ENCODE measurements at places on chromosomes 6 and 20.

DNA sequence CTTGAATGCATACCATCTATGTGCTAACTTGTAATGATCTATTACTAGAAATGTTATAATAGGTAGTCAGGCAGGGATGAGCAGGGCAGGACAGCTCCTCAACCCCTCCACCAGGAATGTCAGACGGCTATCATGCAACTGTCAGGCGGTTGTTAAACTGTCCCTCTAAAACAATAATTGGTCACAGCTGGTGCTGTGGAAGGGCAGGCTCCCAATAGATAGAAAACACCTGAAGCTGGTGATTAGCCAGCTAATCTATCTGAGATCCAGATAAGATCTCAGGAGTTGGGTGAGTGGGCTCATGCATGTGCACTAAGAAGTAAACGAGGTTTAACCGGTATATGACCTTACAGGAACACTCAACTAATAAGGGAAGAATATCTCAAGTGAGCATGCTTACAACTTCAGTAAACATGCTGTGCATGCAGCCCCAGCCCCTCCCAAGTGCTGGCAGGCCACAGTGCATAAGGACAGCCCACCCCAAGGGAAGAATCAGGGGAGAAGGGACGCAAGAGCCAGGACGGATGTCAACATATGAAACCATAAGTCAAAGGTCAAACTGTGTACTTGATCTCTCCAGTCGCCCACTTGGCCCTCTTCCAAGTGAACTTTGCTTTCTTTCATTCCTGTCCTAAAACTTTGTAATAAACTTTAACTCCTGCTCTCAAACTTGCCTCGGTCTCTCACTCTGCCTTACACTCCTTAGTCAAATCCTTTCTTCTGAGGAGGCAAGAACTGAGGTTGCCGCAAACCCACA lies 566.2 kb upstream of the NRSN1 start:
- DNase-seq, result no peak

DNA sequence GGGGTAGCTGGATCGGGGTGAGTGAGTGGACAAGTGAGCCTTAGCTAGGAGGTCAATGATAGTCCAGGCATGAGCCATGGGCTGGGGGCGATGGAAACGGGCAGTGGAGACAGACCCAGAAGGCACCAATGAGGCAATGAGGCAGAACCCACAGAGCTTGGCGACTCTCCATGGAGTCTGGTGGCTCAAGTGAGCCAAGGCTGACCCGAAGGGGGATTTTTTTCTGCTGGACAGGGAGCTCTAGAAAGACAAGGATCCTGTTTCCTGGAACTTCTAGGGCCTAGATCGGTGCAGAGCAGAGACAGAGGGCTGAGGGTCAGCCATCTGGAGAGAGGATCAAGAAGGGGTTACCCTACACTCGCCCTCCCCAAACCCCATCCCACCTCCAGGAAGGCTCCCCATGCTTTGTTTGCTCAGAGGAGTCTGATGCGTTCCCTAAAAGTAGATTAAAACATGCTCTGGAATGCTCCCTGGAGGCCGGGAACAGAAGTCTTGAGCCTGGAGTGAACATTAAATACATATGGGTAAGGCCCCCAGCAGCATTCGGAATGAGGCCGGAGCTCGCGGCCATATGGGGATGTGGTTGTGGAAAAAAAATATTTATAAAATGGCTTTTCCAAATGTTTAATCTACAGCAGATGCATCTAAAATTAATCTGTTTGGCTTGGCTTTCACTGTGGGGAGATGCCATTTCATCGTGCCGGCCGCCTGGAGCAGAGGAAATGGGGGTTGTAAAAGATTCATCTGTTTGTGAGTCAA lies 237.8 kb upstream of the PMEPA1 start:
- DNase-seq, result peak; percentile 96

DNA sequence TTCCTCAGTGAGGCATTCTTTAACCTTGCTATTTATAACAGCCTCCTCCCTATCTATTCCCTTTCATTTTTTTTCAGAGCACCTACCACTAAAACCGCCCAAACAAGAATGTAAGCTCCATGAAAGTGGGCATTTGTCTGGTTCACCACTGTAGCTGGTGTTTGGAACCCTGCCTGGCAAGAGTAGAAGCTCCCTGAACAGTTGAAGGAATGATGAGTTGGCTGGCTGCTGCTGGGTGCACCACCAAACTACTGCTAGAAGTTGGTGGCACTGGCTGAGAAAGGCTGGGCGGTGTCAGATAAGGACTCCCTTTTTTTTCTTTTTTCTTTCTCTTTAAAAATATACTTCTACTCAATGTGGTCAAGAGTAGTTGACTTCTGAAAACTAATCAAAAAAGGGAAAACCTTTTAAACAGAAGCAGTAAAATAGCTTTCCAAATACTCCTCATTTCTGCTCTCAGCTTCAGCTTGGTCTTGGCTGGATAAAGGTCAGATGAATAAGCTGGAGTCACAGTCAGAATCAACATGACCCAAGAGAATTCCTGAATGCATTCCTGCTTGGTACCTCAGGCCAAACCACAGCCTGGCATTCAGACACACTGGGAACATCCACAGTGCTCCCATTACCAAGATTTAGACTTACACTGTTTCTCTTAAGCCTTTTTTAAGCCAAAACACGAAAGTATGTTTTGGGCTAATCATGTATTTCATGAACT lies 38.0 kb downstream of the RTN4IP1 start:
- DNase-seq, result peak; percentile 79

DNA sequence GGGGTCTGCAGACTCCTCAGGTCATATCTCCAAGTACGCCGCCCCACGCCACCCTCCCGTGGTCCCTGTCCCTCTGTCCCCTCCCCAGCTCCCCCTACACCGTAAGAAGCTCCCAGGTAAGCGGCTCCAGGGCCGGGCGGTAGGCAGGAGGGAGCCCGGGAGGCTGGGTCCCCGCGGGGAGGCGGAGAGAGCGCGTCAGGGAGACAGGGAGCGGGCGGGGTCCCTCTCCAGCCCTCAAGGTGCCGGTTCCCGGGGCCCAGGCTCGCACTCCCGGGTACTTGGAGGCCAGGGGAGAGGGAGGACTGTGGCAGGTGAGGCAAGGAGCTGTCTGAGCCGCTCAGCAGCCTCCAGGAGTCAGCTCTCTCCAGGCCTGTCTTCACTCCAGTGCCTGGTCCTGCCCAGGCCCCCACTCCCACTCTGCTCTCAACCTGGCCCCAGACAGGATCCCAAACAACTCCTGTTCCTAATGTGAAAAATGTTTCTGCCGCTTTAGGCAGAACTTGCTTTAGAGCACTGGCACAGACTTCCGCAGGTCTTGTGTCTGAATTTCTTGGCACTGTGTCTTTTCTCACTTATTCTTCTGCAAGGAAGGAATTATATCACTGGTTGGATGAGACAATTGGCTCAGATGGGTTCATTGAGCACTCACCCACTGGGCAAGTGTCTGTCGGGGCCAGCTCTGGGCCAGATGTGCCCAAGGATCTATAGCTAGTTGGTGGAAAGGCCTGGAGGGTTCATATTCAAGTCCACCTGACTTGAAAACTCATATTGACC lies 36.6 kb downstream of the HLA-G start:
- no peak for DNase-seq

DNA sequence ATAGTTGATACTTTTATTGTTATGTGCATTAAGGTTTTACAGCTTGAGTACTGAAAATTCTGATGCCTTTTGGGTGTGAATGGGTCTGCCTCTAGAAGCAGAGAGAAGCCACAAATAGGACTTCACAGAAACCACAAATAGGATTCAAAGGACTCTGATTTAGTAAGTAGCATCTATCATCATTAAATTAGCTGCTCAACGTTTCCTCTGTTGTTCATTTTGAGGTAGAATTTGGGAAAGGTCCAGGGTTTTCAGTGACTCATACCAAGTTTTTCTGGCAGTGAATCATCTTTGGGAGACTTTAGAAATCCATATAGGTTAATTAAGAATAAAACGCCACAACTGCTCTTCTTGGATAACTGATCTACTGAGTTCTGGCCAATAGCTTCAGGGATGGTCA lies 105.1 kb downstream of the PHF3 start:
- peak; percentile 86 for DNase-seq

- DNase-seq, result no peak
Measured at GRCh38 chr6:20554326-20554725, 20.1 kb downstream of the CDKAL1 start.

GRCh38 chr20:2032168-2032567 lies 38.3 kb upstream of the PDYN start:
- no peak for DNase-seq

- DNase-seq, result peak; percentile 45
Measured at GRCh38 chr6:150410906-150411305, 42.1 kb downstream of the IYD start.

- DNase-seq, result no peak
Measured at GRCh38 chr6:130577178-130577919, 211.5 kb downstream of the TMEM200A start.

DNA sequence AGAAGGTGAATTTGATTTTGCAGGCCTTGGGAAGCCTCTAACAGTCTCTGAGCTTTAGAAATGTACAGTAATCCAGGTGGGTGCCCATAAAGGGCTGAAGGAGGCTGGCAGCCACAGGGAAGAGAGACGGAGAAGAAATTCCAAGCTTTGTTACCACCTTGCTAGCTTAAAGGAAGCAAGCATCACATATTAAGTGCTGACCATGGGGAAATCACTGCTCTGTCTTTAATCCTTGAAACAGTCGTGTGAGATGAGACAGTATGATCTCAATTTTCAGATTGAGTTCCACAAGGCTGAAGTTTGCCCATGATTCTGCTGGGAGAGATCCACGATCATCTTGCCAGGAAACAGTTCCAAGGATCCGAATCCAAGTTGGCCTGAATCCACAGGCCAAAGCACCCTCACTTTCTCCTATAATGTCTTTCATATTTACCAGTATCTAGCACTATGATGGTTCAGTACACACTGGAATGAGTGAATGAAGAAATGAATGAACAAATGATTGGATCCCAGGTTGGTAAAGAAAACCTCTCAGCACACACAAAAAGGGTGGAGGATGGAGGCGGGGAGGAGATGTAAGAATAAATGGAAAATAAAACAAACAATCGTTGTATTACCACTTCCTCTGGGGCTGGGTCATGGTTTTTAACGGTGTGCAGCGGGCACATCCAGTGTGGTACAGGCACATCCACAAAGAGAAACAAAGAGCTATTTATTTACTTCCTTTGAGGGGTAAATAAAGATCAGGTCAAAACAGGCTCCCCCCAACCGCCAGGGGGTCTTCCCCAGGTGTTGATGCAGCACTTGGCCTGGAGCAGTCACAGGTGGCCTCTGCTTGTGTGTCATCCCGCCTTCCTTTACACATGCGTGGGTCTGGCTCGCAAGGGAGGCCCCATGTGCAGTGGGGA lies 28.2 kb upstream of the TAF8 start:
- DNase-seq, result no peak

Measured in fibroblast of skin of right quadriceps (primary cell).